ENCODE measurements at places on chromosomes 1 and 21.

DNA sequence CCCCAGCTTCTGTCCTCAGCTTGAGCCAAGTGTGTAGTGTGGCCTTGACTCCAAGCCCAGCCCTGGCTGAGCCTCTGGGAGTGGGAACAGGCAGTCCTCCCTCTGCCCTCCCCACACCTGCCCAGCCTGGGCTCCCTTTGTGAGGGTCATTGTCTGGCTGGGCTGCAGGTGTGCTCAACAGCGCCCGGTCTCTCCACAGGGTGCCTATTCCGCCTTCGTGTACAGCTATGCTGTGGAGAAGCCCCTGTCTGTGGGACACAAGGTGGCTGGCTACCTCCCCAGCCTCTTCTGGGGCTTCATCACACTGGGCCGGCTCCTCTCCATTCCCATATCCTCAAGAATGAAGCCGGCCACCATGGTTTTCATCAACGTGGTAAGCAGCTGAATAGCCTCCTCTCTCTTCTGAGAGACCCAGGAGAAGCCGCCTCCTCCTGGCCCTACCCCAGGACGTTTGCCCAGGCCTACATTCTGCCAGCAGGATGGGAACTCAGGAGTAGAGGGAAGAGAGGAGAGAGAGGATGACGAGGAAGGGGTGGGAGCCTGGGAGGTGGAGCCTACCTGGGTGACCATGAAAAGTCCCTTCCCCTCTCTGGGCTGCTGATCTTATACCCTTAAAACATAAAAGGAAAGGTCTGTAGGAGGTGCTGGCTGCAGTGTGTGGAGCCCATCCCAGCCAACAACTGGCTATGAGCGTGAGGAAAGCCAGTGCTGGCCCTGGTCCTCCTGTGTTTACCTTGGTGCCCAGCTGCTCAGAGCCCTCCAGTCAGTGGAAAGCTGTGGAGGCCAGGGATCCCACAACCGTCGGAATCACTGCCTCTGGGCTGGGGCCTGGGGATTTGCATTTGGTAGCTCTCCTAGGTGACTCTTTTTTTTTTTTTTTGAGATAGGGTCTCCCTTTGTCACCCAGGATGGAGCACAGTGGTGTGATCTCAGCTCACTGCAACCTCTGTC is 45.7 kb downstream of the ELK4 start:
- no peak for DNase-seq

DNA sequence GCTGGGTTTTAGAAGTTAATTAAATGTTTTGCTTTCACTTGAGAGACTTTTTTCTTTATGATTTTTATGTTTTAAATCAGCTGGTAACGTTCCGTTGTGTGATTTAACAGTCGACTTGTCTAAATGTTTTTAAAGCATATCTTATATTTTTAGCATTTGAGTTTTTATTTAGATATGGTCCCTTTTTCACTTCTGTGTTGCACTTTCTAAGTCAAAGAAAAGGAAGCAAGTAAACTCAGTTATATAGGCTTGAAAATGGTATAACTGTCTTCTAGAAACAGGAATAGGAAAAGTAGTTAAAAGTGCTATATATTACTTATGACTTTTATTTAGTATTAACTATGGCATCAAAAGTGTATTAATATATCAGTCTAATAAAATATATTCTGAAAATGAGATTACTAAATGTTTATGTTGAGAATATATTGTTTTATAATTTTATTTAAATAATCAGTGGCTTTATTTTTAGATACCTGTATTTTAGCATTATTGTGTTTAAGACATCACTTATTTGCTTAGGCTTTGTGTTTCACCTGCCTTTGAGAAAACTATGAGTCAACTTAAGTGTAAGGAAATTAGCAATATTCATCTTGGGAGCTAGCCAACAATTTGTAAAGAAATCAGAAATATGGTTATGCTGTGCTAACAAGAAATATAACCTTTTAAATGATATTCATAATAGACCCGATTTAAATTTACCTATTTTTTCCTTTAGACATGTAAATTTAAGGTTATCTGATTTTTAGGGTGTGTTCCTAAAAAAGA is 60.5 kb downstream of the RABGAP1L start:
- DNase-seq: no peak

DNA sequence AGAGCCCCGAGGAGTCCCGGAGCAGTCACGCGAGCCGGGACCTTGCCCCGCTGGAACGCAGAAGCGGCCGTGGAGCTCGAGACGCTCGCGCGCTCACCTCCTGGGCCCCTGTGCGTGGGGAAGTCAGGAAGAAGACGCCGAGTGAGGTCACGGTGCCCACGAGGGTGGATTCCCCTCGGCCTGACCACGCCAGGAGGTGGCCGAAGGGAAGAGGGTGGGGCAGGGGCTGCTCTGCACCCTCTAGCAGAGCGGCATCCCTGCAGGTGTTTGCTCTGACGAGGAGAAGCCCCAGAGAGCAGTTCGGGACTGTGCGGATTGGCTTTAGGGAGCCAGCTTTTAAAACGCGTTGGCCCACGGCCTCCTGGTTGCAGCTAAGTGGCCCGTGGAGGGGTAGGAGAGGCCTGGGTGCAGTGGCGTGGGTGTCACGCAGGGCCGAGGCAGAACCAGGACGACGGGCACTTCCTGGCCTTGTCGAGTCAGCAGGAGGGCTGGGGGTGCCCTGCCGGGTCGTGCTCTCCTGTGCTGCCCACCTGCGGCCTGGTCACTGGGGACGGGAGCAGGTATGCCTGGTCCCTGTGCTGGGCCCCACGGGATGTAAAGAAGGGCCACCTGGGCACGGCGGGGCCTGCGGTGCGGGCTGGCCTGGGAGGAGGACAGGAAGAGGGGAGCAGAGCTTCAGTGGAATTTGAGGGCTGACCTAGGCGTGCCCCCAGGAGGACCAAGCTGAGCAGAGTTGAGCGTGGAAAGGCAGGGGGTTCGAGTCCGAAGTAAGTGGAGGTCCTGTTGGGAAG is 1.0 kb downstream of the PDXK start:
- DNase-seq: no peak

DNA sequence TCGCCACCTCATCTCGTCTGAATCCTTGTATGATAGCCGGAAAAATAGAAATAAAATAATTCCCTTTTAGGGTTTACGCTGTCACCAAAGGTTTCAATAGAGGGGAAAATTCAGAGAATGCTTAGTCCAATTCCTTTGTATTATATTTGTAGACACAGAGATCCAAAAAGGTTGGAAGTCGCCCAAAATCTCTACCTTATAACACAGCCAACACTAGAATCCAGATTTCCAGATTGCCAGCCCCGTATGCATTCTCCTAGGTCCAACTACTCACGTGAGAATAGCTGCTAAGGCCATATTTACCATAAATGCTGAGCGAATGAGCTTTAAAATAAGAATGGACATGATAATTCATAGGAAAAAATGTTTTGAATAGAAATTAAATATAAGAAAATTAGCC is 124.5 kb downstream of the KCNK1 start:
- DNase-seq: no peak

GRCh38 chr1:112396653-112397471 is 848 bp downstream of the CTTNBP2NL start:
- no peak for DNase-seq

DNA sequence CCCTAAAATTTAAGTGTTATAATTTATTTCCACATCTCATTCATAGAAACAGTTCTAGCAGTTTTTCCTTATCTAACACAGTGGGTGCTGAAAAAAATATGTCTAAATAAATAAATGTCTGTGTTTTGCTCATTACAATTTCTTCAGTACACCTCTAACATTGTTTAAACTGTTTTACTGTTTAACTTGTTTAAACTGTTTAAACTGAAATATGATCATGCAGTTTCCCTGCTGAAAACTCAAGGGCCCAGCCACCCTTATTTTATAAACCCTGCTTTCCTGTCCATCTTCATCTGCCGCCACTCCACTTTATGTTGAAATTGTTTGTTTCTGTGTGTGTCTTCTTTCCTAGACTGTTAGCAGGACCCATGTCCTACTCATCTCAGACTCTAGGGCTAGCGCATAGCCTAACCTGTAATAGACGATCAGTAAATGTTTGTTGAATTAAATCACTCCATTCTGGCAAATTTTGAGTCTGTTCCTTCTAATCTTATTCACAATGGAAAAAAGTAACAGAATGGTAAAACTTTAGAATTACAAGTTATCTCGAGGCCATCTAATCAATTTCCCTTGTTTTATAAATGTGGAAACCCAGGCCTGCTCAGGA is 9.4 kb upstream of the PIK3C2B start:
- no peak for DNase-seq

DNA sequence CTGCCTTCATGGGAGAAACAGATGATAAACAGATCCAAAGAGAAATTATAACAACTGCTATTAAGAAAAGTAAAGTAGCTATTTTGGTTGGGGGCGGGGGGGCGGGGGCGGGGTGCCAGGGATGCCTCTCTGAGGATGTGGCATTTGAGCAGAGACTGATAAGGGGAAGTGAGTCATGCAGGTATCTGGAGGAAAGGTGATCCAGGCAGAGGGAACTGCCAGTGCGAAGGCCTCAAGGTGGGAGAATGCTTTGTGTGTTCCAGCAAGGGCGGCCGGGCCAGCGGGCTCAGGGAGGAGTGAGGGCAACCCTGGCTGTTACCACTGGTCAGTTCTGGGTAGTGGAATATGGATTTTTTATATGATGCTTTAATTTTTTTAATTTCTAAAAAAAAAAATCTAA is 7.0 kb upstream of the TNFRSF1B start:
- DNase-seq: no peak

DNA sequence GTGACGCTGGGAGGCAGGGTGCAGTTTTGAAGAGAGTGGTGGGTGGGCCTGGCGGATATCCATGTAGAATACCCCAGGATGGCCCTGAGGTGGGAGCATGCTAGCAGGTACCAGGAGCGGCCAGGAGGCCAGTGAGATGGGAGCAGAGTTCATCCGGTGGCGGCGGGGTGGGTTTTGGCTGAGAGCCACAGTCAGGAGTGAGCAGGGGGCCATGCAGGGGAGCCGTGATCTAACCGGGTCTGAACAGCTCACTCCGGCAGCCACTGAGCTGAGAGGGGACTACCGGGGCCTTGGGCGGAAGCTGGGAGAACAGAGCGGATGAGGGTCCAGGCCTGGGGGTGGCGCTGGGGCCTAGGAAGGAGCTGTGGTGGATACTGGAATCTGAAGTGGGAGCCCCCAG is 47.6 kb upstream of the LRP8 start:
- no peak for DNase-seq

DNA sequence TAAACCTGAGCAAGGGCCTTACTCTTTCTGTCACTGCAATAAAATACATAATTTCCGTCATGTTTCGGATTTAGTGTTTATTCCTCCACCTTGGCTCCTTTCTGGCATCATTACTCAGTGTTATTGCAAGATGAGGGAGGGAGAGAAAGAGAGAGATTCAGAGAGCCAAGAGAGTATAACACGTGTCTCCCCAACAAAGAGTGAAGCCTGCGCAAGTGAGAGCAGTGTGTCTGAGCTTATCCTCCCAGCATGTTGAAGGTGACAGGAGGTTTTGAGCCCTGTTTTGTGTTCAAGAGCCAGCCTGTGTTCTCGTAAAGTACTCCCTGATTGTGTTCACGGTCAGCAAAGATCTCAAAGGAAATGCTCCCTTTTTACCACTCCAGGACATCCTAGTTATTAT is 6.3 kb downstream of the RUNX1 start:
- DNase-seq: no peak

- no peak for DNase-seq
These were observed 323.3 kb downstream of the AJAP1 start for GRCh38 chr1:4977701-4978100.

DNA sequence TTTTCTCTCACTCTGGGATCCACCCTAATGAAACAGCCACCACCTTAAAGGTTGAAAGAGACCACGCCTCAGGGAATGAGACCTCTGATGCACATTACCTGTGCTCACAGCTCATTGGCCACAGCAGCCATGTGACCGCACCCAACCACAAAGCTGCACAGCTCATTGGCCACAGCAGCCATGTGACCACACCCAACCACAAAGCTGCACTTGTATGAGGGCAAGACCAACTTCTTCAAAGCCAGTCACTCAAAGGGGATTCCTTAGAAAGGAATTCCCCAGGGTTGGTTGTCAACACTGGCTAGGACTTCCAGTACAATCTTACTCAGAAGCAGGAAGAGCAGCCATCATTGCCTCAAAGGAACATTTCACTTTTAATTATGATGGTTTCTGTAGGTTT is 43.6 kb upstream of the PDE9A start:
- DNase-seq: no peak

DNA sequence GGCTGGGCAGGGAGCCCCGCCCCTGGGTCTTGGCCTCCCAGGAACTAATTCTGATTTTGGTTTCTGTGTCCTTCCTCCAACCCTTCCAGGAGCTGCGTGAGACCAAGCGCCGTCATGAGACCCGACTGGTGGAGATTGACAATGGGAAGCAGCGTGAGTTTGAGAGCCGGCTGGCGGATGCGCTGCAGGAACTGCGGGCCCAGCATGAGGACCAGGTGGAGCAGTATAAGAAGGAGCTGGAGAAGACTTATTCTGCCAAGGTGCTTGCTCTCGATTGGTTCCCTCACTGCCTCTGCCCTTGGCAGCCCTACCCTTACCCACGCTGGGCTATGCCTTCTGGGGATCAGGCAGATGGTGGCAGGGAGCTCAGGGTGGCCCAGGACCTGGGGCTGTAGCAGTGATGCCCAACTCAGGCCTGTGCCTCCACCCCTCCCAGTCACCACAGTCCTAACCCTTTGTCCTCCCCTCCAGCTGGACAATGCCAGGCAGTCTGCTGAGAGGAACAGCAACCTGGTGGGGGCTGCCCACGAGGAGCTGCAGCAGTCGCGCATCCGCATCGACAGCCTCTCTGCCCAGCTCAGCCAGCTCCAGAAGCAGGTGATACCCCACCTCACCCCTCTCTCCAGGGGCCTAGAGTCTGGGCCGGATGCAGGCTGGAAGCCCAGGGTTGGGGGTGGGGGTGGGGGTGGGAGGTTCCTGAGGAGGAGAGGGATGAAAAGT is 18.5 kb upstream of the SEMA4A start:
- DNase-seq: no peak

DNA sequence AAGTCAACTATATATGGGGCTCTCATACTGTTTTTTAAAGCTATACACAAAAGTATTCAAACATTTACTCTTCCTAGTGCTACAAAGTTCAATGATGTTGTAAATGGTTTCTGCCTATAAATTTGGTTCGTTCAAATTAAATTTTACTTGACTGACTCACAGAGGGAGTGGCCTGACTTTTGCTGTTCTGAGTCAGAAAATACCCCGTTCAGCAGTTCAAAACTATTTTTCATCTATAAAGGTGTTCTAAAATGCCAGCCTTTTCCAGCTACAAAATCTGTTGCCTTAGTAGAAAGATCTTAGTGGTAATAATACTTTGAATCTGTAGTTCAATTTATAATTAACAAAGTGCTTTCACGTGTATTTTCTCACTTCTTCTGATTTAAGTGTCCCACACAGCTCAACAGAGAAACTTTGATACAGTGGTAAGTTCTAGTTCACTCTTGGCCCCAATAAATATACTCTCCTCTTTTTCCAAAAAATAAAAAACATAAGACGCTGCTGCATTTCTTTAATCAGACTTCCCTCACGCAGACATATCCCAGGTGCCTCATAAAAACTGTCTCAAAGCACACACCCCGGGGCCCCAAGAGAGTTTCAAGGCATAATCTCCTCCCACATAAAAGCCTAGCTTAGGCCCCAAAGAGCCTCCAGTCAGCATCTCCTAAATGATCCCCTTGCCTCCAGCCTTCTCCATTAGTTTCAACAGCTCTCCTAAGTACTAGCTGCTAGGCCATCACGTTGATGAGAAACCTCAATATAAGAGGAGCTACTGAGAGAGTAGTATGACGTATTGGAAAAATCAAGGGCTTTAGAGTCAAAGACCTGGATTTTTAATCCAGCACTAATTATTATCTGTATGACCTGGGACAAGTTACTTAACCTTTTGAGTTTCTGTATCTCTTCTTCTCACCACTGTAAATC is 3.2 kb downstream of the PTP4A2 start:
- DNase-seq: no peak

GRCh38 chr1:201925981-201926645 is 20.2 kb downstream of the LMOD1 start:
- no peak for DNase-seq

Data from HS-27A (cell line).